IgD-negative memory B cell (primary cell): ENCODE measurements at places on chromosomes 11 and 22. TPM values are rescaled to one million over a fixed set of nuclear protein-coding genes. Genes with fewer than 3 reads are reported as not detected.

Gene MN1
- polyA plus RNA-seq = not detected

Gene MOV10L1
- not detected for polyA plus RNA-seq

Gene MUC6
- polyA plus RNA-seq = not detected

Gene COMMD9
- polyA plus RNA-seq = 114 TPM

Gene LRRC4C
- polyA plus RNA-seq = not detected

Gene LINC01488
- not detected for polyA plus RNA-seq

Gene SLC22A8
- polyA plus RNA-seq = not detected

Gene RAB36
- 1.8 TPM for polyA plus RNA-seq

Gene TMEM109
- polyA plus RNA-seq = 259 TPM

Gene GP1BB
- 2.0 TPM for polyA plus RNA-seq

Gene MUC5AC
- not detected for polyA plus RNA-seq

Gene TSSK2
- not detected for polyA plus RNA-seq

Gene DRD4
- polyA plus RNA-seq = not detected

Gene ISX
- polyA plus RNA-seq = not detected

Gene PNPLA5
- not detected for polyA plus RNA-seq

Gene MS4A3
- polyA plus RNA-seq = not detected

Gene EFEMP2
- 0.29 TPM for polyA plus RNA-seq

Gene GPHA2
- polyA plus RNA-seq = not detected

Gene ABCG4
- polyA plus RNA-seq = not detected
